ENCODE measurements at places on chromosomes 2 and 18. TPM values are rescaled to one million over a fixed set of nuclear protein-coding genes. Genes with fewer than 3 reads are reported as not detected.

Gene CRYGC
- not detected for polyA plus RNA-seq

Gene REEP1
- 8.2 TPM for polyA plus RNA-seq

Gene TDRD15
- not detected for polyA plus RNA-seq

Gene NTSR2
- 0.82 TPM for polyA plus RNA-seq

Gene DAW1
- polyA plus RNA-seq = not detected

Gene NEB
- 1,565 TPM for polyA plus RNA-seq

Gene TSPYL6
- polyA plus RNA-seq = 0.05 TPM

Gene ITGB1BP1
- polyA plus RNA-seq = 116 TPM

Gene ZSCAN30
- polyA plus RNA-seq = 3.0 TPM

Gene NFATC1
- polyA plus RNA-seq = 15.4 TPM

Gene NGEF
- polyA plus RNA-seq = 0.27 TPM

Gene PDCD1
- polyA plus RNA-seq = 0.05 TPM

Gene ASIC4
- polyA plus RNA-seq = 0.03 TPM

Gene C2orf49
- 24.6 TPM for polyA plus RNA-seq

Data from psoas muscle (tissue), 8 donors.